ENCODE measurements at places on chromosomes 5 and 9.

DNA sequence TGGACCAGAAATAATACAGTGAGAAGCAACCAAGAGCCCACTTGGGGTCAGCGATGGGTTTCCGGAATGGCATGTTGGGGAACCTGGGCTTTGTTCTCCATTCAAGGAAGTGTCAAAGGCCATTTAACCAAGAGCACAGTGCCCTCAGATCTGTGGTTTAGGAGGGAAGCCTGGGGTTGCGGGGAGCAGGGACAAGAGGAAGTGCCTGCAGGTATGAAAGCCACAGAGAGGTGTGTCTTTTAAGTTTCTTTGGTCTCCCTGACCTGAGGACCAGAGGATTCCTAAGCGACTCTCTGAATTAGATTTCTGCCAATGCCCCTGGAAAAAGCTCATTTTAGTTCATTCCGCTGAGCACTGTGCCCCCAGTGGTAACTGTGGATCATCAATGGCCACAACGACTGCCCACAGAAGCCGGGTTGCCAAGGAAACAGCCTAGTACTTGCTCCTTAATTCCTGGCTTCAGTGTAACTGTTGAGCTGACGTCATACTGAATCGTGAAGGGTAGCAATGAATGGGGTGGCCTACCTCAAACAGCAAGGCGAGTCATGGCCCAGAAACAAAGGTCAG, 107.3 kb upstream of the SPIN1 start:
- DNase-seq: no peak

DNA sequence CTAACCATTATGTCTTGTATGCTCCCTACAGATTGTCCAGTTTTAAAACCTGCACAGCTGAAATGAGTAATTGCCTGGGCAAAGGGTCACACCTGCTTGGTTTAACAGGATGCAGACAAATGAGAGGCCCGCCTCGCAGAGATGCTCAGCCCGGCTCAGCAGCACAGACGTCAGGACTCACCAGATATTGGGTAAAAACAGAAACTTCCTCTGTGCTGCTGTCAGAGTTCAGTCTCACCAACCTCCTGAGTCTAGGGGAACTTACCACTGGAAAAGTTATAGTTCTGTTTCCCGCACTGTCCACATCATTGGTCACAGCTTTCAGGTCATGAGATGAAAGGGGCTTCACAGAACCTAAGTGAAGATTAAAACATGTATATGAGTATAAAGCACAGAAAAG, 152.5 kb downstream of the ESM1 start:
- no peak for DNase-seq

DNA sequence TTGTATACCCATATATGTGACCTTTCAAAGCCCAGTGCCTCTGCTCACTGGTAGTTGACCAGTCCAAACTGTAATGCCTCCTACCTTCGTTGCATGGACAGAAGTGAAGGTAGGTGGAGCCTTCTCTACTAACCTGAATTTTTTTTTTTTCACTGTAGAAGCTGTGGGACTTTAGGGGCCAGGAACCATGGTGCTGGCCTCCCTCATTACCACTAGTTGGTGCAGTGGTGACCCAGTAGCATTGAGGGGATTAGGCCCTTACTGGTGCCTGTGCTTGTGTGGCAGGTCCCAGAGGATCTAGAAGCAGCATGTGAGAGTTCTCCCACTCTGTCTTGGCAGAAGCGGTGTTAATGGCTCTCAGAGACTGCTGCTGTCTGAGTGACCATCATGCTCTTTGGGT, 2.3 kb downstream of the RALGPS1 start:
- DNase-seq: no peak

- DNase-seq: no peak
Measured at GRCh38 chr9:96874947-96875460, 20.7 kb upstream of the ZNF782 start.

GRCh38 chr9:126915846-126916543, 1.4 kb downstream of the RALGPS1 start:
- no peak for DNase-seq

DNA sequence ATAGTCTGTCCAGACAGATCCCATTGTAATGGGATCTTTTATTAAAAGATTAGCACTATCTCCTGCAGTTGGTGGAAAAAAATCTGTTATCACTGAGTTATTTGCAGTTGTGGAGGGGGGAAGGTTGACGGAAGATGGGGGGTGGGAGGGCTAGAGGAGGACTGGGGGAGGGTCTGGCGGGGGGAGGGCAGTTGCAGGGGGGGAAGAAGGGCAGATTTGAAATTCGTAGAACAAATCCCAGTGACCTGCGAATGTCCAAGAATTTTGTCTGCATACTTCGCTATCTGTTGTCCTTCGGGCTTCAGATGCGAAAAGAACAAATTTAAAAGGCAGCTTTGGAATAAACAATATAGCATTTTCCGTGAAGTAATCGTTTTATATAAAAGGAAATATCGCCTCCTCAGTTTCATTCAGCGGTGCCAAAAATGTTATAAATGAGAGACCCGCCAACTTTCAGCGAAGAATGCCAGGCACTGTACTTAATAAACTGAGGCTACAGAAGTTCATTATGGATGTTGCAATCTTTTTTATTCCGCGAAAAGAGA, 1.3 kb upstream of the FST start:
- DNase-seq: no peak

GRCh38 chr5:40606077-40606765, 73.5 kb upstream of the PTGER4 start:
- DNase-seq: no peak

DNA sequence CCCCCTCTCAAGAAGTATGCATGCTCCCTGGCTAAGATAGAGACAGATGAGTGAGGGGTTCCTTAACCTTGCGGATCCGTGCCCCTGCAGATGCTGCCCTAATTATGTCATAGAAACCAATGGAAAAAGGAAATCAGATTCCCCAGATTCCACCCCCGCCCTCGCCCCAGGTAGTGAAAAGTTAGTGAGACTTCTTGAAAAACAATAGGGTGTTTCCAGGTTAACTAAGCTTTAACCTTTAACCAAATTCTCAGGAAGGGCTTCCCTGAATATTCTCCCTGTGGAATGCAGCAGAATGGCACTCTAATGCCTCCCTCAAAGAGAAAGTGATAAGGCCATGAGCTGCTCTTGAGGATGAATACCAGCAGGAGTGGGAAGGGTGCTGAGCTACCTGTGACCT, 116.0 kb upstream of the RANBP3L start:
- DNase-seq: no peak

- no peak for DNase-seq
Measured at GRCh38 chr9:76878933-76879332, 27.0 kb downstream of the PRUNE2 start.

DNA sequence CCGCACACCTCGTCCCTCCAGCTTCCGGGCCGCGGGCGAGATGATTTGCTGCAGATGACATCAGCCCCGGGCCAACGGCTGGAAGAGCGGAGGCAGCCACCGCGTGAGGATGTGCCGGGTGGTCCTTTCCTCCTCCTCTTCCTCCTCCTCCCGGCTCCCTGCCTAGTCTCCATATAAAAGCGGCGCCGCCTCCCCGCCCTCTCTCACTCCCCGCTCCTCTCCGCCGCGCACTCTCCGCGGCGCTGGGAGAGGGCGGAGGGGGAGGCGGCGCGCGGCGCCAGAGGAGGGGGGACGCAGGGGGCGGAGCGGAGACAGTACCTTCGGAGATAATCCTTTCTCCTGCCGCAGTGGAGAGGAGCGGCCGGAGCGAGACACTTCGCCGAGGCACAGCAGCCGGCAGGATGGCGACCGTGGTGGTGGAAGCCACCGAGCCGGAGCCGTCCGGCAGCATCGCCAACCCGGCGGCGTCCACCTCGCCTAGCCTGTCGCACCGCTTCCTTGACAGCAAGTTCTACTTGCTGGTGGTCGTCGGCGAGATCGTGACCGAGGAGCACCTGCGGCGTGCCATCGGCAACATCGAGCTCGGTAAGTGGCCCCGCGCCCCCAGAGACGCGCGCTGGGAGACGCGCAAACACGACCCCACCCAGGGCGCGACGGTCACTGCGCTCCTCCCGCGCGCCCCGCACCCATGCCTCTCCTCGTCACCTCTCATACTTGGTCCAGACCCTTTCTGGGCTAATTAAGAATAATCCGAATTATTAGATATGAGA, at the start of gene MAP1B:
Gene MAP1B, plus strand, starts transcription at position 345 of the 770 bp plus-strand sequence. Its CDS starts 57 bp downstream, at position 402.
- no peak for DNase-seq

- no peak for DNase-seq
Measured at GRCh38 chr9:136645903-136646754, 16.6 kb upstream of the EGFL7 start.
